Activated CD8-positive, alpha-beta T cell treated with anti-CD3 and anti-CD28 coated beads for 36 hours (primary cell): ENCODE measurements at places on chromosomes 16 and 17. TPM values are rescaled to one million over a fixed set of nuclear protein-coding genes. Genes with fewer than 3 reads are reported as not detected.

CCL13 gene
- total RNA-seq = not detected

- H3K4me1 ChIP-seq = no peaks in the 10 kb centered on the region
- DNase-seq = no peak
- H3K27me3 ChIP-seq = no peaks in the 10 kb centered on the region
These were observed 32.5 kb upstream of the RAI1 start for GRCh38 chr17:17648762-17649161.

TMEM88 gene
- 2.4 TPM for total RNA-seq

GRCh38 chr16:84022644-84023043, 20.0 kb downstream of the SLC38A8 start:
- no peaks in the 10 kb centered on the region for H3K36me3 ChIP-seq
- no peaks in the 10 kb centered on the region for H3K4me1 ChIP-seq
- DNase-seq = no peak

- no peak overlapping the region for H3K27ac ChIP-seq
- H3K4me3 ChIP-seq = no peak overlapping the region
- no peaks in the 10 kb centered on the region for H3K27me3 ChIP-seq
These were observed 3.5 kb upstream of the TRIM47 start for GRCh38 chr17:75881678-75882454.

DNA sequence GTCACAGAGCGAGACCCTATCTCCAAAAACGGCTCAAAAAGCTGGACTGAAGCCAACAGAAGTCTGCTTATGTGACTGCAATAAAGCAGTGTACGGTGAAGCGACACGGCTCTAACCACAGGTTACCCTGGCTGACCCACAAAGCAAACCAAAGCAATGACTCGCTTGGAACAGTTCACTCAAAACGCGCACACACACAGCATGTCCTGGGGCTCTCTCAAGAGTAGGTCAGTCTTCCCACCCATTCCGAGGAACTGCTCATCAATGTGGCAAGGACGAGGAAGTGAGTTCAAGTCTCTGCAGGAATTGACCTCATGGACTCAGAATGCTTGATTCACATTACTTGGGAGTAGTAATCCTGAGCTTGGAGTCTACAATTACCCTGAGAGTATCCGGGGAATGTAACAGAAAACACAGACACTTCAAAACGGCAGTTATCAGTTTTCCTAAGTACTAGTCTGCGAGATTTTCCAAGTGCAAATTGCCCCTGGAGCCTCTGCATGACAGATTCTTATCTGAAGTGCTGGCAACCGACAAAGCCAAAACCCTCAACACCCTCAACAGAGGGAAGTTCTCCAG, 25.4 kb downstream of the PELP1 start:
- peak; percentile 45 for DNase-seq
- peaks cover 15% of the 10 kb centered on the region for H3K4me1 ChIP-seq
- peaks cover 59% of the 10 kb centered on the region for H3K36me3 ChIP-seq
- no peaks in the 10 kb centered on the region for H3K27me3 ChIP-seq
- no peak overlapping the region for H3K4me3 ChIP-seq
- peak overlapping the region; percentile 18 for H3K27ac ChIP-seq

DNA sequence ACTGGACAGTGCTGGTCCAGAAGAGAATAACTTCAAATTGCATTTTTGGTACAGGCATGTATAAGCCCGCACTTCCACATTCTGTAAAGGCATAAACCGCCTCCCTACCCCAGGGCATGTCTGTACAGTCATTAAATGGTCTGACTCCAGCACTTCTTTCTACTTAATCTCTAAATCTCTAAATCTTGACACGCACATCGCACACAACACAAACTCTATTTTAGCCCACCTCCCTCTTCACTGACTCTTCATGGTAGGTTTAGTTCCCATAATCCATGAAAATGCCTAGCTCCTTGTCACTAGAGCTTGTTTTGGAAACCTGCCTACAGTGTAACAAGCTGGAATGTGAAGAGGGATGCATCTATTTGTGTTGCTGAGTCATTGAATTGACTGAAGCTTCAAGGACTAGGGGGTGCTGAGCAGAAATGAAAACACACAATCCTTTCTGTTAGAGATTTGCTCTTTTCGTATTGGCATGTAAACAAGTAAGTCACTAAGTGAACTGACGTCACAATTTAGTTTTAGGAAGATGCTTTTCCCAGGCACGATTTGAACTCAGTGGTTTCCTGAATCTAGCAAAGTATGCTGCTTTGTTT, 1.6 kb upstream of the DUSP14 start:
- H3K4me3 ChIP-seq = peak overlapping the region; percentile 87
- peak overlapping the region; percentile 92 for H3K27ac ChIP-seq
- H3K27me3 ChIP-seq = no peaks in the 10 kb centered on the region
- H3K36me3 ChIP-seq = no peaks in the 10 kb centered on the region

RNF112 gene
- total RNA-seq = 0.34 TPM

GRCh38 chr16:22013486-22013885, 5.6 kb downstream of the MOSMO start:
- no peak for DNase-seq
- H3K36me3 ChIP-seq = no peaks in the 10 kb centered on the region
- peak overlapping the region; percentile 16 for H3K27ac ChIP-seq
- H3K27me3 ChIP-seq = no peaks in the 10 kb centered on the region
- peaks cover 75% of the 10 kb centered on the region for H3K4me1 ChIP-seq

GRCh38 chr17:56350592-56350991, 197.3 kb downstream of the ANKFN1 start:
- DNase-seq = no peak
- H3K36me3 ChIP-seq = no peaks in the 10 kb centered on the region
- no peak overlapping the region for H3K4me3 ChIP-seq
- no peaks in the 10 kb centered on the region for H3K4me1 ChIP-seq

GRCh38 chr17:68576811-68577496, 24.2 kb downstream of the FAM20A start:
- H3K27ac ChIP-seq = no peak overlapping the region
- H3K4me3 ChIP-seq = no peak overlapping the region
- no peaks in the 10 kb centered on the region for H3K27me3 ChIP-seq
- H3K36me3 ChIP-seq = no peaks in the 10 kb centered on the region
- H3K4me1 ChIP-seq = no peaks in the 10 kb centered on the region
- DNase-seq = no peak

- peak overlapping the region; percentile 93 for H3K27ac ChIP-seq
- H3K4me3 ChIP-seq = peak overlapping the region; percentile 80
- peaks cover 33% of the 10 kb centered on the region for H3K36me3 ChIP-seq
- peaks cover 22% of the 10 kb centered on the region for H3K4me1 ChIP-seq
- no peaks in the 10 kb centered on the region for H3K27me3 ChIP-seq
- no peak for DNase-seq
These were observed 11.9 kb downstream of the ZNF629 start for GRCh38 chr16:30775131-30775391.

GRCh38 chr17:19379361-19380065, 1.2 kb downstream of the MAPK7 start:
- peaks cover 25% of the 10 kb centered on the region for H3K36me3 ChIP-seq
- DNase-seq = no peak
- H3K27ac ChIP-seq = peak overlapping the region; percentile 75
- peaks cover 17% of the 10 kb centered on the region for H3K4me1 ChIP-seq
- H3K4me3 ChIP-seq = peak overlapping the region; percentile 98
- no peaks in the 10 kb centered on the region for H3K27me3 ChIP-seq

GLIS2 gene
- total RNA-seq = 0.49 TPM

DNA sequence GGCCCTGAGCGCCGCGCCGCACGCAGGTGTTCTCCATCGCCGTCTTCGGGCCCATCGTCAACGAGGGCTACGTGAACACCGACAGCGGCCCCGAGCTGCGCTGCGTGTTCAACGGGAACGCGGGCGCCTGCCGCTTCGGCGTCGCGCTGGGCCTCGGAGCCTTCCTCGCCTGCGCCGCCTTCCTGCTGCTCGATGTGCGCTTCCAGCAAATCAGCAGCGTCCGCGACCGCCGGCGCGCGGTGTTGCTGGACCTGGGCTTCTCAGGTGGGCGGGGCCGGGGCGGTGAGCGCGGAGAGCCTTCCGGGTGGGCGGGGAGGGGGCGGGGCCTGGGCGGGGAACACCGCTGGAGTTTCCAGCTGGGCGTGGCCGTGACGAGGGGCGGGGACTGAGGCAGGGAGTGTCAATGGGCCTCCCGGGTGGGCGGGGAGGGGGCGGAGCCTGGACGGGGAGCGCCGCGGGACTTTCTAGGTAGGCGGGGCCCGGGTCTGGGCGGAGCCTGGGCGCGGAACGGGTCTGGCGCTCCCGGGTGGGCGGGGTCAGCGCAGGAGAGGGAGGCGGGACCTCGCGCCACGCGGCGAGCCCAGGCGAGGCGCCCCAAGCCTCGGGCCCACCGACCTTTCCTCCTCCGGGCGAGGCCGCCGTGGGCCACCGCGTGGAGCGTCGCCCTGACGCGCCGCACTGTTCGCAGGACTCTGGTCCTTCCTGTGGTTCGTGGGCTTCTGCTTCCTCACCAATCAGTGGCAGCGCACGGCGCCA, 2.4 kb downstream of the SYNGR3 start:
- peaks cover 18% of the 10 kb centered on the region for H3K27me3 ChIP-seq
- peak overlapping the region; percentile 34 for H3K27ac ChIP-seq
- DNase-seq = peak; percentile 98

- peaks cover 7% of the 10 kb centered on the region for H3K27me3 ChIP-seq
- peaks cover 1% of the 10 kb centered on the region for H3K36me3 ChIP-seq
- DNase-seq = no peak
- peaks cover 18% of the 10 kb centered on the region for H3K4me1 ChIP-seq
- H3K4me3 ChIP-seq = no peak overlapping the region
These were observed 503.4 kb downstream of the MAF start for GRCh38 chr16:79097166-79097565.

GRCh38 chr16:11450136-11450535, 104.9 kb downstream of the RMI2 start:
- H3K27ac ChIP-seq = no peak overlapping the region
- H3K4me3 ChIP-seq = no peak overlapping the region
- H3K36me3 ChIP-seq = no peaks in the 10 kb centered on the region
- no peaks in the 10 kb centered on the region for H3K4me1 ChIP-seq

- H3K27me3 ChIP-seq = no peaks in the 10 kb centered on the region
- no peak overlapping the region for H3K27ac ChIP-seq
- DNase-seq = no peak
- no peaks in the 10 kb centered on the region for H3K4me1 ChIP-seq
These were observed 6.0 kb downstream of the KRT15 start for GRCh38 chr17:41512546-41513167.

KRTAP4-11 gene
- total RNA-seq = not detected

DNA sequence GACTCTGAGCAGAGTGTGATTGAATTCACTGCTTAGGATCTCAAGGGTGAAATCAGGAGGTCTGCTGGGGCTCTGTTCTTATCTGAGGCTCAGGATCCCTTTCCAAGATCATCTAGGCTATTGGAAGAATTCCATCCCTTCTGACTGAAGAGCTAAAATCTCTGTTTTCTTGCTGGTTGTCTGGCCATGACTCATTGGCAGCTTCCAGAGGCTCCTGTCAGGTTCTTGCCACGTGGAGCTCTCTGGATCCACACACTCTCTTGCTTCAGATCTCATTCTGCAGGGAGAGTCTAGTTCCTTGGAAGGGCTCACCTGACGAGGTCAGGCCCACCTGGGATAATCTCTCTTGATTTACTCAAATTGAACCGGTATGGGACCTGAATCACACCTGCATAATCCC, 930.7 kb downstream of the CDH8 start:
- no peak overlapping the region for H3K4me3 ChIP-seq
- H3K27me3 ChIP-seq = no peaks in the 10 kb centered on the region
- H3K36me3 ChIP-seq = no peaks in the 10 kb centered on the region
- no peak overlapping the region for H3K27ac ChIP-seq
- no peaks in the 10 kb centered on the region for H3K4me1 ChIP-seq
- DNase-seq = no peak

CETP gene
- not detected for total RNA-seq

CACNA1G gene
- 0.13 TPM for total RNA-seq

- no peak for DNase-seq
- peaks cover 7% of the 10 kb centered on the region for H3K27me3 ChIP-seq
- no peak overlapping the region for H3K27ac ChIP-seq
- no peaks in the 10 kb centered on the region for H3K36me3 ChIP-seq
- no peak overlapping the region for H3K4me3 ChIP-seq
These were observed 7.1 kb downstream of the NXPH3 start for GRCh38 chr17:49582789-49583188.
